Left kidney (tissue), 8 donors: ENCODE measurements at places on chromosomes 13 and 19.

DNA sequence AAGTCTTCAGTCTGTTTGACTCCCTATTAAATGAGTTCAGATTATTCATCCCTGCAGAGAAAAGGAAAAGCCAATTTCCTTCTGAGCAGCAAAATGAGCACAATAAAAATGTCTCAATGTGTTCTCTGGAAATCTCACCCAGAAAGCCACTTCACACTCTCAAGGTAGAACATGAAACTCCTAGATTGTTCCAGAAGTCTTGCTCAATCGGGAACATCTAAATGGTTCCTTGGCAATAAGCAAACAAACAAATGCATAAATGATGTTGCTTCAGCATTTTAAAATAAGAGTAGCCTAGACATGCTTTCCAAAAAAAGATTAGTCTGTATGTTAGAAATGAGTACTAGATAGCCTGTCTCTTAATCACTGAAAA, 59.7 kb upstream of the TNFRSF19 start:
- no peak for DNase-seq

DNA sequence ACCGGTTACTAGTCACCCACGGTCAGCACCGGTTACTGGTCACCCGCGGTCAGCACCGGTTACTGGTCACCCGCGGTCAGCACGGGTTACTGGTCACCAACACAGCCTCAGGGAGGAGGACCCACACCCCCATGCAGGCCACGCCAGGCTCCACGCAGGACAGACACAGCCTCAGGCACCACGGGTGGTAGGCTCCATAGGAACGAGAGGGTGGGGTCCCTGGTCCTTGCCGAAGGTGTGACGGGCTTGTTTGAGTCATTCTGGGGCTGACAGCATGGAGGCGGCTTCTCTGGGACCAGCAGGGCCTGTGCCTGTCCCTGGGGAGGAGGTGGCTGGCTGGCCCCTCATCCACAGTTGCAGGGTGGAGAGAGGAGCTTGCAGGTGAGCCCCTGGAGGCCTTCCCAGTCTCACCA, 122.8 kb upstream of the SOX1 start:
- DNase-seq, result no peak

- DNase-seq, result no peak
Measured at GRCh38 chr19:11208561-11209471, 11.5 kb upstream of the KANK2 start.

- DNase-seq, result no peak
Measured at GRCh38 chr19:54873990-54874389, at the start of gene FCAR. Gene FCAR (plus strand): TSS chr19:54874235. CDS start chr19:54874290, 55 bp downstream.

DNA sequence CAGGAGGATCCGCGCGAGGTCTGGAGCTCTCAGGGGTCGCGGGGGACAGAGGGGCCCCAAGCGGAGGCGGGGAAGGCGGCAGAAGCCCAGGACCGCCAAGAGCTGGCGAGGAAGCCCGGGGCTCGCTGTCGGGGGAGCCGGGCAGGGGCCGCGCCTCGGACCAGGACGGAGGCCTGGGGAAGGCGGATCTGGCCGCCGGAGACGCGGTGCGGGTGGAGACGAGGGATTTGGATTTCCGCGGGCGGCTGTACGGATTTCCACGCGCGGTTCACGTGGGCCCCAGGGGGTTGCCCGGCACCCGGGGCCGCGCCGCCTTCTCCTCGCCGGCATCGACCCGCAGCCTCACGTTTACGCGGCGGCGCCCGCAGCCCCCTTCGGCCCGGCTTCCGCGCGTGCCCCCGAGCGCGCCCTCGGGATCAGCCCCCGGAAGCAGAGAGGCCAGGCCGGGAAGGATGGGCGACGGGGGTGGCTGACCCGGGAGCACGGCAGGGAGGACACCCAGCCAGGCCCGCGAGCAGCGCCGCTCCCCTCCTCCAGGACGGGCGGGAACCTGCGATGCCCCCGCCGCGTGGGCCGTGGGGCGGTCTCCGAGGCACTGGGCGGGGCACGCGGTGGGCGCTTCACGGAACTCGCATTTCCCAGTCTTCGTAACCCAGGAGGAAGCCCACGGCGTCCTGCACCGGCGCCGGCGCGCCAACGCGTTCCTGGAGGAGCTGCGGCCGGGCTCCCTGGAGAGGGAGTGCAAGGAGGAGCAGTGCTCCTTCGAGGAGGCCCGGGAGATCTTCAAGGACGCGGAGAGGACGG, 4.7 kb downstream of the F7 start:
- DNase-seq, result no peak

DNA sequence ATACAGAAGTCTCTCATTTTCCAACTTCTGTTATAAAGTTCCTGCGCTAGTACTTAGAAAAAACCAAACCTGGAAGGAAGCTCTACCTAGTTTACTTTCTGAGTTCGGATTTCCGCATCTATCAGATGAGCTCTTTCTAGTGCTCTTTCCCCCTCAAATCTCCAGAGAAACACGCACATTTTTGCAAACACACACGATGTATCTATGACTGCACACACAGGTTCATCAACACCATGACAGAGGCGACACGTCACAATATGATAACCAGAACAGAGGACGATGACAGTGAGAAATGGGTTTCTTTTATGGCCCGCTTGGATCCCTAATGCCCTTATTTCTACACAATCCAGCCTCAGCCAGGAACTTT, 629 bp upstream of the LRRC63 start:
- peak; percentile 3 for DNase-seq

DNA sequence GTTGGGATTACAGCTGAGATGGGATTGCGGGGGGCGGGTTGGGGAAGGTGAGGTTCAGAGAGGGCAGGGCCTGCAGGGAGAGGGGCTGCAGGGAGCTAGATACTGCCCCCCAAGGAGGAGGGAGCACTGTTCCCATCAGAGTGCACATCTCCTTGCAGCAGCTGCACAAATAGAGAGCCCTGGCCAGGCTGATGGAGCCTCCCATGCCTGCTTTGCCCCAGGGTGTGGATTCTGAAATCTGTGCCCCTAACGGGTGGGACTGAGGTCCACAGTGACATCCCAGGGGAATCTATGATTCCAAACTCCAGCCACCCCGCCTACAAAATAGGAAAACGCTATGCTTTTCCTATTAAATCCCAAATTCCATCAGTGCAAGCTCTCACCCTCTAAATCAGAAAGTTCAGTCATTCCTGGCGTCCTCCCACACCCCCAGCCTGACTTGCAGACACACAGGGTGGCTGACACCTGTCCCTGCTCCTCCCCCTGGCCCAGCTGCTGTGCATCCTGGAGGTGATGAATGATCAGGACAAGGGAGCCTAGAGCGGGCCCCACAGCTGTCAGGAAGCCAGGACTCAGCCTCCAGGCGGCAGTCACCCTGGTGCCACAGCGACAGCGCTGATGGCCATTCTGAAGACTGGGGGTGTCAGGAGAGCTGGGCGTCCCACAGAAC, 6.3 kb upstream of the CEACAM21 start:
- no peak for DNase-seq

DNA sequence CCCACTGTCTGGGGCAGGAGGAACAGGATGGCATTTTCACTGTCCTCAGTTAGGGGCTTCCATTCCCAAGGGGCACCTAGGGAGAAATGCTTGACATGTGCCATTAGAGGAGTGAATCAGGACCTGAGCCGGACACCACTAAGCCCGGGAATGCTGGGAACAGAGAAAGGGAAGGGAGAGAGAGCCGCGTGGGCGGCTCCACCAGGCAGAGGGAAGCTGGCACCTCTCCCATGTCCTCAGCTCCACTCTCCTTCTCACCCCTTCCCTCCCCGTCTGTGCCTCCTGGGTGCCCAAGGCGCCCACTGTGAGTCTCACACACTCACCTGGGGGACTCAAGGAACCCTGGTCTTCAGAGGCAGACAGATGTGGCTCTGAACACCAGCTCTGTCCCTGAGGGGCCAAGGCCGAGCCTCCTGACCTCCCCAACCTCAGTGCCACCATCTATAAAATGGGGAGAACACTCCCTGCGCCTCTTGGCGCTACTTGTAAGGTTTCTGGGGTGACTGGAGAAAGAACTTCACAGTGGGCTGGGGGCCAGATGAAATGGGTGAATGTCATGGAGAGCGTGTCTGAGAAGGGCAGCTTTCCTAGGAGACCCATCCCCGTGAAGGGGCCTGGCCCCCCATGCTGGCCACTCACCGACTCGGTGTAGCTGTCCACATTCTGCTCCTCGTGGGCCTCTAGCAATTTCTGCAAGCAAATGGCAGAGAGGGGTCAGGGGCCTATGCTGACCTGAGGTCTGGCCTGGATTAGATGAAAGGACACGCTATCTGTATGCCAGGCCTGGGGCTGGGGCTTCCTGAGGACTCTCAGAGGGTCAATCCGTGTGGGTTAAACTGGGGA, 5.3 kb upstream of the KPTN start:
- DNase-seq, result no peak

DNA sequence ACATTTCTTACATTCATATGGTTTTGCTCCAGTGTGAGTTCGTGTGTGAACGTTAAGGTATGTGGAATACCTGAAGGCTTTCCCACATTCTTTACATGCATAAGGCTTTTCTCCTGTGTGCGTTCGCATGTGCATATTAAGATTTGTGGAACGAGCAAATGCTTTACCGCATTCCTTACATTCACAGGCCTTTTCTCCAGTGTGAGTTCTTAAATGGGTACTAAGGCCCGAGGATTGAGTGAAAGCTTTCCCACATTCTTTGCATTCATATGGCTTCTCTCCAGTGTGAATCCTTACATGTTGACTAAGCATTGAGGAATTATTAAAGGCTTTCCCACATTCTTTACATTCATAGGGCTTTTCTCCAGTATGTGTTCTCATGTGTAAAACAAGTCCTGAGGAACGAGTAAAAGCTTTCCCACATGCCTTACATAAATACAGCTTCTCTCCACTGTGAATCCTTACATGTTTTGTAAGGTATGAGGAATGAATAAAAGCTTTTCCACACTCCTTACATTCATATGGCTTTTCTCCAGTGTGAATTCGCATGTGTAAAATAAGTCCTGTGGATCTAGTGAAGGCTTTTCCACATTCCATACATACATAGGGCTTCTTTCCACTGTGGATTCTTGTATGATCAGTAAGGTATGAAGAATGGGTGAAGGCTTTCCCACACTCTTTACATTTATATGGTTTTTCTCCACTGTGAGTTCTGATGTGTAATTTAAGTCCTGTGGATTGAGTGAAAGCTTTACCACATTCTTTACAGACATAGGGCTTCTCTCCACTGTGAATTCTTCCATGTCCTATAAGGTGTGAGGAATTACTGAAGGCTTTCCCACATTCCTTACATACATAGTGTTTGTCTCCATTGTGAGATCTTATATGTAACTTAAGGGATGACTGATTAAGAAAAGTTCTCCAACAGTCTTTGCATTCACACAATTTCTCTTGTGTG, 10.7 kb downstream of the ZNF846 start:
- no peak for DNase-seq

- DNase-seq, result peak; percentile 27
Measured at GRCh38 chr13:27853861-27854260, 61.6 kb downstream of the GSX1 start.

DNA sequence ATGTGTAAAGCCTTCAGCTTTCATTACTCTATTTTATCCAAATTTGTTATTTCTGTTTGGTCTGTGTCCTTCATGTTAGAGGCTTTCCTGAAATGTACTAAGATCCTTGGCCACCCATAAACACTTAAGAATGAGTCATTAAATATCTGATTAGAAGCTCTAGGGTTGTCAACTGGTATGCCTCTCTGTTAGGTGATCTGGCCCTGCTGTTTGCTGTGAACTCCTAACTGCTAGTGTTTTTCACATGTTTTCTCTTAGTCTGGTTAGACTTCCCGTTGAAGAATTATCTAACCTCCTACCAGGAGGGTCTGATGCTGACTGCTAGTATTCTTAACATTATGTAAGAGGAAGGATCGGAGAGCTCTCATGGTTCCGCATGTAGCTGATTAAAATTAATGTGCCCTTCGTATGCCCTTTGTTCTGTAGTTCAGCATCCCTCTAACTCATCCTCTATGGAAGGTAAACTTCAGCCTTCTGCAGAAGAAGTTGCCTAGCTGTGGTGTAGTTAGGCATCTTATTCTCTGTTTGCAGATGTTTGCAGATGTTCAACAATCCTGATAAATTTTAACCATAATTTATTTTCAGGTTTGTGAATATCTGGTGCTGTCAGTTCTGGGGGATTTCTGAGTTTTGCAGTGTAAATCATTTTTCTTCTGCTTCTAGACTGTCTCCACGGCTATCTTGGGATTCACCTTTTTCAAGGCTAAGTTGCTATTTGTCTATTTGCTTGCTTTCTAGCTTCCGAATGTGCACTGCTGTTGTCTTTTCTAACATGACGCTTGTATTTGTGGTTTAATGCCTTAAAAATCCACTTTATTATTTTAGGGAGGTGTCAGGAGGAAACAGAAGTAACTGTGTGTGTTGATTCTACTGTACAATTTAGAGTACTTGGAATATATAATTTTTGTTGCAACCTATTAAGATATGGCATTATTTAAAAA, 207.2 kb upstream of the SPRY2 start:
- DNase-seq, result no peak

DNA sequence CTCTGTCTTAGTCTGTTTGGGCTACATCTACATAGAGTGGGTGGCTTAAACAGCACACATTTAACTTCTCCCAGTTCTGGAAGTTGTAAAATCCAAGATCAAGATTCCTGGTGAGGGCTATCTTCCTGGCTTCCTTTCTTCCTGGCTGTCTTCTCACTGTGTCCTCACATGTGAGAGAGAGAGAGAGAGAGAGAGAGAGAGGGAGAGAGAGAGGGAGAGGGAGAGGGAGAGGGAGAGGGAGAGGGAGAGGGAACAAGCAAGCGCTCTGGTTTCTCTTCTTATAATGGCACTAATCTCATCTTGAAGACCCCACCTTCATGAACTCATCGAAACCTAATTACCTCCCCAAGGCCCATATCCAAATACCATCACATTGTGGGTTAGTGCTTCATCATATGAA, 69.2 kb downstream of the CDK8 start:
- no peak for DNase-seq

GRCh38 chr13:78611040-78611439, 7.7 kb upstream of the POU4F1 start:
- no peak for DNase-seq
